Left lung (tissue), 14 donors: ENCODE measurements at places on chromosomes 7 and 10.

- no peaks in the 10 kb centered on the region for H3K36me3 ChIP-seq
- H3K27ac ChIP-seq: no peak overlapping the region
- no peak overlapping the region for H3K4me3 ChIP-seq
These were observed 79.6 kb downstream of the ZNRF2 start for GRCh38 chr7:30363778-30364563.

DNA sequence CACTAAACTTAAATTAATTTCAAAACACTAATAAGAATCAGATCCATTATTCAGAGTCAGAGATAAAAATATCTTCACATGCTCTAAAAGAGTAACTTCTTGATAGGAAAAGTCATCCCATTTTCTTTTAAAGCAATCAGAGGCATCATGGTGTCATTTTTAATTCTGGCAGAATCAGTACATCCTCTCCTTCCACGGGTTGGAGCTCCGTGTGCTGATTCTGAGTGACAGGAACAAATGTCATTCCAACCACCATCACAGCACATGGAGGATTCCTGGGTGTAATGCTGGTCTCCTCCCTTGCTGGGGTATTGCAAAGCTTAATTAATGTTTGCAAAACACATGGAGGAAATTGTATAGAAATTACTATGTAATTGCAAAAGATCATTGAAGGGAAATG lies 114.5 kb upstream of the IMMP2L start:
- H3K4me1 ChIP-seq: no peaks in the 10 kb centered on the region
- H3K4me3 ChIP-seq: no peak overlapping the region
- no peak overlapping the region for H3K27ac ChIP-seq

- no peaks in the 10 kb centered on the region for H3K27me3 ChIP-seq
- DNase-seq: no peak
- no peak overlapping the region for H3K4me3 ChIP-seq
These were observed 31.3 kb downstream of the CACUL1 start for GRCh38 chr10:118723466-118723865.

DNA sequence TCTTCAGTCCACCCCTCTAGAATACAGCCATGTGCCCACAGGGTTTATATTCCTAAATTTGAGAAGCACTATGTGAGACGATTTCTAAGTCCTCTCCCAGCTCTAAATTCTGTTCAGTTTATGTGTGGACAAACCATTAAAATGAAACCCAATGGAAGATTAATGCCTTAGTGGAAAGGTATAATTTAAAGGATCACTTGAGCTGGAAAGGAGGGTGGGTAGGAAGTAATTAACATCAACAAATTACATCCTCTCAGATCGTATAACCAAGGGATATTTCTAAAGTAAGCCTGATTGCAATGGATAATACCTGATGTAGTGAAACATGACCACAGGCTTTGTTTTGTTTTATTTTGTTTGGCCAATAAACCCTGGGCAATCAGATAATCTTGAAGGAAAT lies 511.0 kb upstream of the COBL start:
- H3K27me3 ChIP-seq: no peaks in the 10 kb centered on the region
- no peaks in the 10 kb centered on the region for H3K36me3 ChIP-seq
- H3K27ac ChIP-seq: no peak overlapping the region
- no peak for DNase-seq
- no peaks in the 10 kb centered on the region for H3K4me1 ChIP-seq

GRCh38 chr10:119279441-119279840 lies 72.1 kb downstream of the GRK5 start:
- H3K27me3 ChIP-seq: no peaks in the 10 kb centered on the region
- peaks cover 46% of the 10 kb centered on the region for H3K4me1 ChIP-seq
- no peaks in the 10 kb centered on the region for H3K36me3 ChIP-seq
- no peak overlapping the region for H3K27ac ChIP-seq
- no peak for DNase-seq
